ENCODE measurements at places on chromosomes 5 and 9. TPM values are rescaled to one million over a fixed set of nuclear protein-coding genes. Genes with fewer than 3 reads are reported as not detected.

The PCDHA13 gene
- polyA plus RNA-seq = not detected

DNA sequence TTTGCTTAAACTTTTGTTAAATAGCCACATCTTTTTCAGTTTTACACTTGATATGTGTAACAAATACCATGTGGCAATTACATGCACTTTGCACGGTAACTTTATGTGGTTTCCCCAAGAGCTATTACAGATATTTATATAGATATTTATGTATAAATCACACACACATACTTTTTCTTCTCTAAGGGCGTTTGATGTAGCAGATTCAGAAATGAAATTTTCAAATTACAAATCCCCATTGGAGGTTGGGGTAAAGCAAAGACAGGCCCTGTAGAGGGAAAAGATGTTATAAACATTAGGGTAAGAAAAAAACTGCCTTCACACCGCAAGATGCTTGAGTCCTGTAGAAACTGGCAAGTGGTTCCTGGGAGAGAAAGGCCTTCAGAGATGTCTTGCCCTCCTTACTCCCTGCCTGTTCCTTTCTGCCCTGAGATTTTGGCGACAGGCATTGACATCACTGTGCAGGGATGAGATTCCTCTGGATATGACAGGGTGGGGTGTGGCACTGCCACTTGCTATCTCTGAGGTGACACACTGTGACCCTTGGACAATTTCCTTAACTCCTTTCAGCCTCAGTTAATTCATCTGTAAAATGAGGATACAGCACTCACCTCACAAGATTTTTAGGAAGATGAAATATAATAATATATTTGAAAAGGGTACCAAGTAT is 177.9 kb upstream of the TUT7 start:
- no peak for DNase-seq
- no peaks in the 10 kb centered on the region for H3K36me3 ChIP-seq
- H3K27me3 ChIP-seq = no peaks in the 10 kb centered on the region
- no peak overlapping the region for H3K4me3 ChIP-seq
- H3K4me1 ChIP-seq = peaks cover 11% of the 10 kb centered on the region

- peaks cover 12% of the 10 kb centered on the region for H3K36me3 ChIP-seq
- peaks cover 64% of the 10 kb centered on the region for H3K4me1 ChIP-seq
- H3K4me3 ChIP-seq = no peak overlapping the region
These were observed 7.5 kb downstream of the PFDN1 start for GRCh38 chr5:140295414-140295813.

The TTC23L gene
- polyA plus RNA-seq = 0.54 TPM

The PCDHB9 gene
- 2.4 TPM for polyA plus RNA-seq
